ENCODE measurements at places on chromosomes 6 and 20.
A peak's percentile ranks its signal among the peaks of the same experiment; 100 is the strongest.

DNA sequence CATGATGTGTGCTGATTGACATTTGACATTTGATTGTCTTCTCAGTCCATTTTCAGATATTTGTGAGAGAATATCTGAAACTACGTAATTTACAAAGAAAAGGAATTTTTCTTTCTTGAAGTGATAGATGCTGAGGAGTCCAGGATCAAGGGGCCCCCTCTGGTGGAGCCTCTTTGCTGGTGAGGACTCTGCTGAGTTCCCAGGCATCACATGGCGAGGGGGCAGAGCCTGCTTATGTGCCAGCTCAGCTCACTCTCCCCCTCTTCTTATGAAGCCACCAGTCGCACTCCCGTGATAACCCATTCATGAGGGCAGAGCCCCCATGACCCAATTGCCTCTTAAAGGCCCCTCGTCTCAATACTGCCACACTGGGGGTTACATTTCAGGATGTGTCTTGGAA lies 91.3 kb downstream of the RPP40 start:
- DNase-seq = no peak
- H3K4me1 ChIP-seq = peaks cover 23% of the 10 kb centered on the region
- H3K36me3 ChIP-seq = peaks cover 17% of the 10 kb centered on the region
- H3K27me3 ChIP-seq = no peaks in the 10 kb centered on the region

- peaks cover 12% of the 10 kb centered on the region for H3K36me3 ChIP-seq
- H3K4me1 ChIP-seq = no peaks in the 10 kb centered on the region
- H3K4me3 ChIP-seq = no peak overlapping the region
Observed at GRCh38 chr6:75135450-75135849, 70.4 kb downstream of the COL12A1 start.

GRCh38 chr6:45959534-45960145 lies 56.0 kb downstream of the CLIC5 start:
- peak; percentile 50 for DNase-seq
- no peak overlapping the region for H3K4me3 ChIP-seq
- no peaks in the 10 kb centered on the region for H3K4me1 ChIP-seq
- H3K27me3 ChIP-seq = no peaks in the 10 kb centered on the region
- no peaks in the 10 kb centered on the region for H3K36me3 ChIP-seq

DNA sequence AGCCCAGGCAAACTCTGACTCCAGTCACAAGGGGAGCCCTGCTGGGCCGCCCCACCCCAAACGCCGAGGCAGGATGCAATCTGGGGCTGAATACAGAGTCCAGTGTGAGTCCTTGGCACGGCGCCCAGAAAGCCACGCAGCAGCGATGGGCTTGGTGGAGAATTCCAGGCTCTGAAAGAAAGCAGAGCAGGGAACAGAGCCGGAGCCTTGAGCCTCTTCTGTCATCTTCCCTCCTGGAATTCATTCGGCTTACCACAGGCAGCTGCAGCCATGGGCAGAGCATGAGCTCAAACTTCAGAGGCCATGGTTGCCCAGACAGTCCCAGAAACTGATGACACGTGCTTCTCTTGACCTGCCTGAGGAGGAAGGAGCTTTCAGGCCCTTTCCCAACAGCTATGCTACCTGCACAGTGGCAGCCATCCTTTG lies 441.1 kb upstream of the JARID2 start:
- H3K36me3 ChIP-seq = no peaks in the 10 kb centered on the region
- H3K27me3 ChIP-seq = no peaks in the 10 kb centered on the region
- no peak for DNase-seq
- no peak overlapping the region for H3K4me3 ChIP-seq

DNA sequence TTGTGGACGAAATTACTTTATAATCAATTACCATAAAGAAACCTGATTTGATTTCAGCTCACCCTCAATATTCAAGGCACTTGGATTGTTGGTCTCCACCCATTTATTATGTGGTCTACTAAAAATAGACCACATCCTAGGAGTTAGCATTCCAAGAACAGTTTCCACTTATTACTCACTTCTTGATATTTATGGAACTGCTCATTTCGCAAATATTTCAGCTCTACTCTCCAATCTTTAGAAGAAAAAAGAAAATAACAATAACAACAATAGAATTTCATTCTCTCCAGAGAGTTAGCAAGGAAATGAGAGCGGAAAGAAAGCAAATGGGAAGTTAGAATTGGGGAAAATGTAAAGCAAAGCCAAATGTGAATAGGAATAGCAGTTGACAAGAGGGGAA lies 26.2 kb upstream of the HDAC2 start:
- no peaks in the 10 kb centered on the region for H3K36me3 ChIP-seq
- no peak overlapping the region for H3K4me3 ChIP-seq
- H3K27me3 ChIP-seq = no peaks in the 10 kb centered on the region
- peaks cover 4% of the 10 kb centered on the region for H3K4me1 ChIP-seq

GRCh38 chr6:36967301-36967700 lies 12.8 kb downstream of the PI16 start:
- H3K4me3 ChIP-seq = no peak overlapping the region
- H3K27me3 ChIP-seq = no peaks in the 10 kb centered on the region
- H3K4me1 ChIP-seq = peaks cover 7% of the 10 kb centered on the region
- no peak overlapping the region for H3K27ac ChIP-seq
- H3K36me3 ChIP-seq = peaks cover 45% of the 10 kb centered on the region

DNA sequence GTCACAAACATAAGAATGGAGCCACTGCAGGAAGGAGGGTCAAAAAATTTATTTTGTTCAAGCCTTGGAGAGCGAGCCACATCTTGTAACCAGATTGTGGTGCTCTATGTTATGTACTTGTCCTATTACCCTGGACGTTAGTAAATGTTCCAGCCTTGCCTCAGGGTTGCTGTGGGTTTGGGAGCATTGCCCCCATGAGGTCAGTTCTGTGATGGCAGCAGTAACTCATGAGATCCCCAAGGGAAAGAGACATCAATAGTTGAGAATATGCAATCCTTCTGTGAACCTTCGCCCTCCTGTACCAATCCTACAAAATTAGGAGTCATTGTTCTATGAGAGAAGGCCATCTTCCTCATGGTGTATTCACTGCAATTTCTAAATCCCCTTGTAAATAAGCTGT lies 16.4 kb upstream of the CFAP206 start:
- no peaks in the 10 kb centered on the region for H3K4me1 ChIP-seq
- peak; percentile 71 for DNase-seq
- H3K36me3 ChIP-seq = no peaks in the 10 kb centered on the region
- H3K4me3 ChIP-seq = no peak overlapping the region
- no peaks in the 10 kb centered on the region for H3K27me3 ChIP-seq
